ENCODE measurements at places on chromosomes 2 and 18. TPM values are rescaled to one million over a fixed set of nuclear protein-coding genes. Genes with fewer than 3 reads are reported as not detected.

Gene TWIST2
- total RNA-seq: not detected

Gene MATN3
- not detected for total RNA-seq

Gene NGEF
- not detected for total RNA-seq

Gene KYNU
- total RNA-seq: 1.4 TPM

Gene RAB6C
- not detected for total RNA-seq

- no peaks in the 10 kb centered on the region for H3K27me3 ChIP-seq
- H3K4me3 ChIP-seq: no peak overlapping the region
- DNase-seq: no peak
- no peaks in the 10 kb centered on the region for H3K4me1 ChIP-seq
These were observed 339.4 kb downstream of the CMPK2 start for GRCh38 chr2:6526093-6526824.

DNA sequence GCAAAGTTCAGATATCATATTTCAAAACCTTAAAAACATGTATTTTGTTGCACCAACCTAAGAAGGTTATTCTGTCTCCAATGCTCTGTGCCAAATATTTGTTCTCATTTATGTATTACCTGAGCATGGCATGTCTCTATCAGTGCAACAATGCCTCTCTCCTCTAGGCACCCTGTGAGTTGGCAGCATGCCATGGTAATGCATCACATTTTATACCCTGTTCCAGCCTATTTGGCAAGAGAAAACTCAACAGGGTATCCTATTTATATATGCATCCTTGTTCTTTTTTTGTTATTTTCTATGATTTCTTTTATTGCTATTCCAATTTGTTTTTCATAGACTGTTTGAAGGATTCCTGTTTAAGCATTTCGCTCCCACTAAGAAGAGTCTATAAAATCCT, 126.3 kb upstream of the NRXN1 start:
- H3K36me3 ChIP-seq: no peaks in the 10 kb centered on the region
- DNase-seq: no peak
- no peaks in the 10 kb centered on the region for H3K27me3 ChIP-seq
- H3K4me1 ChIP-seq: no peaks in the 10 kb centered on the region
- H3K27ac ChIP-seq: no peak overlapping the region

GRCh38 chr18:37445368-37445767, 120.2 kb downstream of the CELF4 start:
- H3K27me3 ChIP-seq: no peaks in the 10 kb centered on the region
- H3K36me3 ChIP-seq: no peaks in the 10 kb centered on the region
- DNase-seq: no peak
- H3K4me1 ChIP-seq: no peaks in the 10 kb centered on the region
- no peak overlapping the region for H3K4me3 ChIP-seq
- H3K27ac ChIP-seq: no peak overlapping the region

DNA sequence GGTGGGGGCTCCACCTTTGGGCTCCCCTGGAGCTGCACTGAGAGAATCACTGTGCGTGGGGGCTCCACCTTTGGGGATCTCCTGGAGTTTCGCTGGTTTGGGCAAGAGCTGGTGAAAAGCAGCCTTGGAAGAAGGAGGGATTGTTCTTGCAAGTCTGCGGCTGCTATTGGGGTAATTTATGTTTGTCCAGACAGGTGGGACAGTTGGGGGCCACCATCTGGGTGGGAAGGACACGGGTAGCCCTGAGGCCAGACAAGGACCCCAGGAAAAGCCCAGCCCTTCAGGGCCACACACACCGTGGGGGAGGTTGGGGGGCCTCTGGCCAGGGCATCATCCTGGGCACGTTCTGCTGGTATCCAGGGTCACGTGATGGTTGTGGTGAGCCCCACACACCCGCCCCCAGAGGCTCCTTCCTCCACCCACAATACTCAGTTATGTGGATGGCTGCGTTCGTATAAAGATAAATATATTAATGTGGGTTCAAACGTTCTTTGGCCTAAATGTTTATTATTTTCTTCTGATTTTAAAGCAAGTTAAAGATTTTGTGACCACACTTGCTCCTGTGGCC, 47.7 kb downstream of the TPO start:
- no peak for DNase-seq
- H3K36me3 ChIP-seq: no peaks in the 10 kb centered on the region
- H3K4me3 ChIP-seq: no peak overlapping the region
- no peaks in the 10 kb centered on the region for H3K4me1 ChIP-seq
- no peak overlapping the region for H3K27ac ChIP-seq

DNA sequence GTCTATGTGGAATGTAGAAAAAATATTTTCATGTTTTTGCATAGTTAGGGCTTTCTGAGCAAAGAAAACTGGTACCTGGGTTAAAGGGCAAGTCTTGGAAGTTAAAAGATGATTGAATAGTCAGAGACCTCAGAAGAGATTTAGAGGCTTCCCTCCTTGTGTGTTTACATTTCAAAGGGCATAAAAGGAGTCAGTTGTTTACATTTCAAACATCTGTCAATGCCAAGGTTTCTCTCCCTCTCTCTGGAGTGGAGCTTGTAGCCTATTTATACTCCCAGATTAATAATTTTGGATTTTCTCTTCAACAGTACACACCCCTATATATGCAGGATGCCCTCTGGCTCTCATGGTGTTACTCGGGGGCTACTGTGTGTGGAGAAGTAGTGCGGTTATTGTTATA, 8.6 kb downstream of the M1AP start:
- H3K27ac ChIP-seq: no peak overlapping the region
- H3K36me3 ChIP-seq: no peaks in the 10 kb centered on the region
- H3K27me3 ChIP-seq: peaks cover 3% of the 10 kb centered on the region
- DNase-seq: no peak

- no peak overlapping the region for H3K4me3 ChIP-seq
- H3K27me3 ChIP-seq: no peaks in the 10 kb centered on the region
- no peak overlapping the region for H3K27ac ChIP-seq
- H3K4me1 ChIP-seq: peaks cover 5% of the 10 kb centered on the region
- H3K36me3 ChIP-seq: no peaks in the 10 kb centered on the region
These were observed 39.0 kb upstream of the RNF152 start for GRCh38 chr18:61931654-61932379.
